ENCODE measurements at places on chromosomes 3 and 15.

DNA sequence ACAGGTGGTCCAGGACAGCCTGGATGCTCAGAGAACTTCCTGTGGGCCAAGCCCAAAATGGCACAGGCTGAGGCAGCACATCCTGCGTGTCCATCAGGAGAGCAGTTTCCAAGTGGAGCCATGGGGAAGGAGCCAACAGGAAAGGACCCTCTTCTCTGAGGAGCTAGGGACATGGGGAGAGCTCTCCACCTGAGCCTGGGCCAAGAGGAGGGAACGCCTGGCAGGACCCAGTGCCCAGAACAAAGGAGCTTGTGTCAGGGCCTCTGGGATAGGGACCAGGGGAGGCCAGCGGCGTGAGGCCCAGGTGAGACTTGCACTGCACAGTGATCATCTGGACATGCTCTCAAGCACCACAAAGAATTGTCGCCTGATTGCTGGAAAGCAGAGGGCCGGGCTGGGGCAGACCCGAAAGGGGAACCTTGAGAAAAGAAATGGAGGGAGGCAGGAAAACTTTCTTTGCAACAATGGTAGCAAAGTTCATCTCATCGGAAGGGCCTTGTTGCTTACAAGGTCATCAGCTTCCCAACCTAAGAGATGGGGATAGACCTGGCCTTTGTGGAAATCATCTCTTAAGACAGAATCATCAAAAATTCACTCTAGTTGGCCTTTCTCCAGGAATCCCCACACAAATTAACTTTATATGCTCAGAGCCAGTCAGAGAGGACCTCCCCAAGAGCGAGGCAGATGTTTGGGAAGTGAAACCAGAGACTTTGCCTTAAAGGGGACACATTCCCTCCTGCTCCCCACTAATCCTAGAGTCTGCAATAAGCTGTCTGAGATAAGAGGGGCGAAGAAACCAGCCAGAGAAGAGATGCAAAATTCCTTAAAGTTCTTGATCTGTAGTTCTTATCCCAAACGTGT, 47.7 kb upstream of the HES1 start:
- DNase-seq = no peak

- DNase-seq = no peak
Measured at GRCh38 chr3:107734317-107734716, 211.6 kb downstream of the BBX start.

- no peak for DNase-seq
Measured at GRCh38 chr3:36540888-36541518, 160.7 kb downstream of the STAC start.

DNA sequence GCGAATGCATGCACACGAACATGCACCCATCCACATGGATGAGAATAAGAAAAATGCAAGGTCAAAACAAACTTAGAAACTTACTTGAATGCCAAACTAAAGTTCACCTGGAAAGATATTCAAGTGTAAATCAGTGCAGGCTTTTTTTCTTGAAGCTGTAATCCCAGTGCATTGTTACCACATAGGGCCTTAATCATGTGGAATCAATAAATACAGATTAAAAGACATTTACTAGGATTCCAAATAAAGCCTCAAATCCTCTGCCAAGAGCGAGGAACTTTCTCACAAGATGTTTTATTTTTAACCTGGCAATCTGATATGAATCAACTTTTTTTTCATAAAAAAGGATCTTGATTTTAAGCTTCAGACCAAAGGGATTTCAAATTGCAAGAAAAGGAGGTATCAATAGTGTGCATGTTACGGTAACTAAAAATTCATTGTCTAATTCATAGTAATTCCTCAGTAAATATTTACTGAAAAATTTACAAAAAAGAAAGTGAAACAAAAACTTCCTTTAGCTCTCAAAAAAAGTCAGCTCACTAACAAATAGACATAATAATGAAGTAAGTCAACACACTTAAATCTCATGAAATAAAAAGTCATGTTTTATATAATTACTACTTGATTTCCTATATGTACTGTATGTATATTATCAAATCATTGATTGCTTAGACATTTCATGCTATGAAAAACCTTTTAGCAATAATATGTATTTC, 978.6 kb downstream of the PLOD2 start:
- DNase-seq = no peak

Measured in nucleus accumbens (tissue), 56 donors.